PC-9 (cell line): ENCODE measurements at places on chromosomes 3 and 15.

DNA sequence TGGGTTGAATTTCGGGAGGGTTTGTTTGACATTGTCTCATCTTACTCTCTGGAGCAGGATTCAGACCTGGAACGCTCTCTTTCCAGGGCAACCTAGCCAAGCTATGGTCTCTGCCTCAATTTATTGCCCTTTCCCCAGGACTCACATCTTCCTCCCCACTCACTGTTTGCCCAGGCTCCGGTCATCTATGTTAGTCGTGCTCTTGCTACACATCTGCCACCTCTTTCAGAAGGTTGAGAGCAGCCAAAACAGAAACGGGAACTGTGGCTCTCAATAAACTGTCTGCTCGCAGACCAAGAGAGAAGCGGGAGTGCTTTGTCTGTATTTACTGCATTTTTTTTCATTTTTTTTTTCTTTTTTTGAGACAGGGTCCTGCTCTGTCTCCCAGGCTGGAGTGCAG, 81.6 kb downstream of the ST6GAL1 start:
- no peak for DNase-seq

DNA sequence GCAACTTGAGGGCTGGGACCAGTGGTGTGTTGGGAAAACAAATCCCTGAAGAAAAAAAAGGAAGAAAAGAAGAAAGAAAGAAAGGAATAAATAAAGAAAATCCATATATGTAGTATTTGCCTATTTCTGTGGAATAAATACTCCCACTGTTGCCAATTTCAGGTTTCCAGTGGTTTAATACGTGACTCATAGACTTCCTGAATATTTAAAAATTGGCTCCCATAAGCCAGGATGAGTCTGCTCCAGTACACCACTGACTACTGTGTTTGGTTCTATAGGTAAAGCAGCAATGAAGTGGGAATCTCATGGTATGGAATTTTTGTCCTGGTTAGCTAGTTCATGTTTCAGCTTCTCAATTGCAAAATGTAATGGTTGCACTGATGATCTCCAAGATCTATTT, 31.6 kb downstream of the PYDC2 start:
- DNase-seq = no peak

DNA sequence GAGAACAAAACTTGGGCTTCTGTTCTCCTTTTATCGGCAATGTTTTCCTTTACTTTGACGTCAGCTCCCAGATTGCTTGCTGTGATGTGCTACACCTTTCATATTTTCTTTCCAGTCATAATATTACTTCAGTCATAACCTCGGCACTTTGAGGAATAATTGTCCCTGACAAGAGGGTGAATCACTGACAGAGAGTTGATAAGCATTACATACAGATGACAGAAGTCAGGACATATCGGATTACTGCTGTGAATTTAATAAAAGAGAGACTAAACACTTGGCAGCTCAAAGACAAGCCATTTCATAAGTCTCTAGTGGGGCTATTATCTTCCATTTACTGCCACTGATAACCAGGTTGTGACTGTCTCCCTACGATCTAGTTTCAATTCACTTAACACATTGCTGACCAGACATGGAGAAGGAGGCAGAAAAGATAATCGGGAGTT, 362.1 kb upstream of the ARRDC4 start:
- DNase-seq = no peak

DNA sequence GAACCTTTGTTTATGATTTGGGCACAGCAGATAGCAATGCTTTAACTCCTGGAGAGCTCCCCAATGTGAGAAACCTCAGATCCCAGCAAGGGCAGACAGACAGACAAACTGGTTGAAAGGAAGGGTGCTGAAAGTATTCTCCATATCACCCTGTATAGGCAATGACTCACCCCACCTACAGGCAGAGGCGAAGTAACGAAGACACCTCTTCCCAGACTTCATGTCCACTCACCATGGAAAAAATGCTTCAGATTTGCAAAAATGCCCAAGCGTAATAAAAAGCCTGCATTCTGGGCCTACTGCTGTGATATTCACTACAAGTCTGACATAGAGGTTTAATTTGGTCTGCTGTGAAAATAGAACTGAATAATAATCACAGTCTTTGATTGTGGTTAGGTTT, 50.5 kb downstream of the THBS1 start:
- DNase-seq = no peak

DNA sequence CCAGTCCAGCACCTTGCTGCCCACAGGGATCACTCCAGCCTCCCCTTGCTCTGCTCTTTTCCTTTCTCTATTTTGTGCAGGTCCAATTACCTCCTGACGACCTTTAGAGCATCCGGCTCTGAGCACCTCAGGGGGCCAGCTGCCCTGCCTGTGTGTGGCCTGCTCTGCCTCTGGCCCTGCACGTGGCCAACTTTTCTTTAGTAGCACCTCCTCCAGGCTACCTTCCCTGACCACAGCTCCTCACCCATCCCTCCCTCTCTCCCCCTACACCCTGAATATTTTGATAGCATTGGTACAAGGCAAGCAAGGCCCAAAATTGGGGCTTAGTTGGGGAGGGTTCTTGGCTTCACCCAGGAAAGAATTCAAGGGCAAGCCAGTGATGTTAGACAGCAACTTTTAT, 66.9 kb upstream of the PRR20G start:
- no peak for DNase-seq

- DNase-seq = no peak
Measured at GRCh38 chr3:69203631-69204314, 81.4 kb upstream of the LMOD3 start.
